ENCODE measurements at places on chromosomes 3 and 15.

- no peak for DNase-seq
Measured at GRCh38 chr15:48802867-48803266, 8.0 kb downstream of the CEP152 start.

- DNase-seq = no peak
Measured at GRCh38 chr3:102525624-102526023, 90.8 kb downstream of the ZPLD1 start.

GRCh38 chr3:104982130-104982529 lies 384.6 kb upstream of the ALCAM start:
- no peak for DNase-seq

GRCh38 chr3:13150624-13151023 lies 77.4 kb upstream of the IQSEC1 start:
- DNase-seq = no peak

DNA sequence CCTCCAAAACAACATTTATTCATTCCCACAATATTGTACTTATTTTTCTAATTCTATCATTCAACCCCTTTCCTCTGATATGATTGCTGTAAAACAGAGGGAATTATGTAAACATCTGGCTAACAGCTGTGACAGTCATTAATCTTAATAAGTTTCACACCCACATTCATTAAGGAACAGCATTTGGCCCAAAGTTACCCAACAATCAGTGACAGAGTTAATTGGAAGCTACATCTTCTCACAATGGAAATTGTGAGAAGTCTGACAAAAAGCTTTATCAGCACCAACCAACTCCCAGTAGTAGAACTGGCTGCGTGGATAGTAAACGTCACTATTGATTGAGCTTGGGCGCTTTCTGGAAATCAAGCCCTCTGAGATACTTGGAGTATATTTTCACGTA lies 165.8 kb upstream of the SLC24A5 start:
- DNase-seq = no peak

DNA sequence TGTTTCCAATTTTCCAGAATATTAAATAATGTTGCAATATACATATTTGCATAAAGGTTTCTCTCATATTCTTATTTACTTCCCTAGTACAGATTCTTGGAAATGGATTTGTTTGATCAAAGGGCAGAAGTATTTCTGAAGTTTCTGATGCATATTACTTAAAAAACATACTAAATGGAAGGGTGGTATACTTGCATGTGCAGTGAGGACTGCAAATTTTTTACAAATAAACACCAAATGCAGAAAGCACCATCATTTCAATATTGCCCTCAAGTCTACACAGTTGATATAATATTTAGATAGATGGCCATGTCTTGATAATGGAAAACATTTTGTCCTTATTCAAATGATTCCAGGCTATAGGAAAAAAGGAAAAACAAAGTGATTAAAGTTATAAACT lies 12.3 kb downstream of the TM4SF18 start:
- DNase-seq = no peak

- no peak for DNase-seq
Measured at GRCh38 chr15:48708641-48709040, 63.1 kb upstream of the FBN1 start.

GRCh38 chr15:88106074-88106473 lies 150.5 kb downstream of the NTRK3 start:
- DNase-seq = no peak

- DNase-seq = no peak
Measured at GRCh38 chr15:78615151-78615589, 5.6 kb downstream of the CHRNA3 start.

- no peak for DNase-seq
Measured at GRCh38 chr3:113659101-113659541, 37.3 kb downstream of the USF3 start.

DNA sequence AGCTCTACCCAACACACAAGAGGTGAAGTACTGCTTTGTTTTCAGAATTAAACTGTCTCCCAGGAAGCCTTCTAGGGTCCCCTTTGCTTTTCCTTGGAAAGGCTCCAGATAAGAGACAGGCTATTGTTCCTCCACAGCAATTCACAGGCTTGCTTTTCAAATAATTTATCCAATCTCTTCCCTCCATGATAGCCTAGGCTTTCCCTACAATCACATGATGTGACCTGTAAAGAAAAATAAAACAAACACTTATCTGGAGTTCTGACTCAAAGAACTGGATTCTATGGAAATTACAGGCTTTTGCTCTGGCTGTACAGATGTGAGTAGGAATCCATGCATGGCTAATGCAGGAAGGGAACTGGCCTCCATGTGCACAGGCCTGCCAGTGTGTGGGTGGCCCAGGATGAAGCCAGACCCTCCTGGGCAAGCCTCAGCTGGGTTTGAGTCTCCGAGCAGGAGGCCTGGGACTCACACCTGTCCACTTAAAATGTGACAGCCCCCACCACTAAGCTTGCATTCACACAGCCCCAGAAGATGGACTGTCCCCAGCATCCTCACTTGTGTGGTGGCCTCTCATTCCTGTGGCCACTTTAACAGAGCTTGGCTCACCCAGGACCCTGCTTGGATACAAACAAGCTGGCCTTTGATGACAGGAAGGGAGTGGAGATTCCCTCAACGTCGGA lies 75.8 kb upstream of the LEKR1 start:
- DNase-seq = no peak

DNA sequence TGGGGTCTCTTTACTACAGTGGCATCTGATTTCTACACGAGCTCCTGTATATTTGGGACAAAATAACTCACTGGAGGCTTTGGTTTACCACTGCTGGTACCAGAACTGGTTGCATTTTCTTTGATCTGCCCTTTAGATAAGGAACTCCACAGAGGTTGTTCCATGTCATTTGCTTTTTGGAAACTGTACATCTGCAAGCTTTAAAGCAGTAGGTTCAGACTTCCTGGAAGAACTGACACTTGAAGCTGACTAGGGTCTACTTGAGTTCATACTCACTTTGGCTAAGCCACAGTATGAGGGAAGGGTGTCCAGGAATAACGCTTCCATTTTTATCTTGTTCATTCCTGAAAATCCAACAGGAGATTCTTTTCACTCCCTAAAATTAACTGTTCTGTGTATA lies 86.4 kb downstream of the WWTR1 start:
- DNase-seq = no peak

DNA sequence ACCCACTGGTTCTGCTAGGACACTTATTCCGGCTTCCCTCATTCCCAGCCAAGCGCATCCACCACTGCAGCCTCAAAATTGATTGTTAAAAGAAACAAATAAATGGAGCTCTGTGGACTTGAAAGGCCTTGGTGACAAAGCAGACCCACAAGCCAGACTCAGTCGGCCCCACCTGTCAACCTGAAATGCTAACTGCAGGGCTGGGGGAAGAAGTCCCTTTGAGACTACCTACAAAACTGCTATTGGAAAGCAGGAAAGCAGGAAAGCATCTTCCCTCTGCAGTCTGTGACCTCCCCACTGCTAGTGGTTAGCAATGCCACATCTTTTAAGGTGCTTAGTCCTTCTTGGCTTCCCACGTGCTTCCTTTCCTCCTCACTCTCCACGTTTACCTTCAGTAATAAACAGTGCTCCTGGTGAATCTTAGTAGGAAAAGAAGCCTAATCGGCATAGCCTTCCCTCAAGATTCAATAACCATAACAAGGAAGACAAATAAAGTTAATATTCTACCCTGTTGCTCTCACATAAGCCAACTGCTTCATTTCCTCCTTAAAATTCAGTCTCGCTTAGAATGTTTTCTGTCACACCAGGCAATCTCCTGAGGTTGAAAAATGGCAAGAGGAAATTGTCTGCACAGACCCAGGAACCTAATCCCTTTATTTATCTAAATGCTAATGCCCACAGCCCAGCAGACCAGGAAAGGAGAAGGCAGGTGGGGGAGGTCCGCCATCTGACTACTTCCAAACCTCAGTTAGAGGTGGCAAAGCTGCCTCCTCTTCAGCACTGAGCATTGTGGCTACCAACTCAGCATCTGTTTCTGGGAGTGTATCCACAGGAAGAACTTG lies 296.2 kb downstream of the NEK10 start:
- DNase-seq = no peak

DNA sequence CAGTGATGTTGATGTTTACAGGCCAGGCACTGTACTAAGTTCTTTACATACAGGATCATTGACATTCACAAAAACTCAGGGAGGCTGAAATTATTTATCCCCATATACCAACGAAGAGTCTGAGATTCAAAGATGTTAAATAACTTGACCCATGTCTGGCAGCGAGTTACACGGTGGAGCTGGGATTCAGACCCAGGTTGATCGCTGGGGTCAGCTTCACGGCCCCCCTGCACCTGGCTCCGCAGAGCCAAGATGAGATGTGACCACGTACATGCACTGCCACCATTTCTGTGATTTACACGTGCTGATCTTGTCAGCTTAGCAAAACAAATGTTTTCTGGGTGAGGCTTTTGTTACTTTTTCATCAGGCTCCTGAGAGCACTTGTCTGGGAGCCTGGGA lies 109.8 kb downstream of the EEFSEC start:
- no peak for DNase-seq

DNA sequence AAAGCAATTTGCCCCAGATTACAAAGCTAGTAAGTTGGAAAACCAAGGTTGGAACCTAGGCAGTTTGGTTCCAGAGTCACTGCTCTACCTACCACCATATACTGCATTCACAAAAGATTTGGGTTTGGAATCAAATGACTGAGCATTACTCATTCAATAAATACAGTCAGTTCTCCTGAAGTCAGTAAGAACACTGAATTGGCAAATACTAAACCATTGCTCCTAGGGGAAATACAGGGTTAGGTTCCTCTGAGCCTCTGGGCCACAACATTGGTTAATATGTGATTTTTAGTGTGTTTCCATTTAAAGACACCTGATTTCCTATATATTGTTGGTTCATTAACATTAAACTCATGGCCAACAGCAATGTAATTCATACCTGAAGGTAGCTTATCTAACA lies 2.1 kb upstream of the EIF5A2 start:
- no peak for DNase-seq

GRCh38 chr15:29100486-29101000 lies 169.1 kb downstream of the NSMCE3 start:
- DNase-seq = no peak

- DNase-seq = no peak
Measured at GRCh38 chr15:66131200-66131599, 122.3 kb downstream of the MEGF11 start.

- no peak for DNase-seq
Measured at GRCh38 chr3:146542179-146542578, 2.2 kb downstream of the PLSCR1 start.
